ENCODE measurements at places on chromosomes 13 and 19.

GRCh38 chr19:3423183-3423829, 56.9 kb downstream of the NFIC start:
- DNase-seq = no peak

DNA sequence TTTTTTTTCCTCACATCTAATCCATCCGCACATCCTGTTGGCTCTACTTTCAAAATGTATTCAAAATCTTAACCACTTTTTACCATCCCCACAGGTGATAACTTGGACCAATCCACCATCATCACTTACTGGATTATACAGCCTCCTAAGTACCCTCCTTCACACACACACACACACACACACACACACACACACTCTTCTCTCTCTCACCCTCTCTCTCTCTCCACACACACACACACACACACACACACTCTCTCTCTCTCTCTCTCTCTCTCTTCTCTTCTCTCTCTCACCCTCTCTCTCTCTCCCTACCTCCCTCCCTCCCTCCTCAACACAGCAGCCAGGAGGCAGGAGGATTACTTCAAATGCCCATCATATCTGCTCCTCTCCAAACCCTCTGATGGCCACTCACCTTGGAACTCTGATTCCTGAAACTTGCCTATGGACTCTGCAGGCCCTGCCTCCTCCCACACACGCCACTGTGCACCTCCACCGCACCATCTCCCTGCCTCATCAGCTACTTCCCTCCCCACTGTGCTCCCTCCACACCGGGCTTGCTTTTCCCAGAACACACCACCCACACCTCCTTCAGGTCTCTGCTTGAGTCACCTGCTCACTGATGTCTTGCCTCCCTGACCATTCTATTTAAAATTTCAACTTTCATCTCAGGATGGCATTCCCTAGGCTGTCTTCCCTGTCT, 39.7 kb downstream of the RCBTB2 start:
- no peak for DNase-seq

GRCh38 chr13:100520936-100521850, 67.4 kb downstream of the GGACT start:
- DNase-seq = no peak

- no peak for DNase-seq
Observed at GRCh38 chr19:45884682-45885555, 1.0 kb downstream of the IRF2BP1 start.

DNA sequence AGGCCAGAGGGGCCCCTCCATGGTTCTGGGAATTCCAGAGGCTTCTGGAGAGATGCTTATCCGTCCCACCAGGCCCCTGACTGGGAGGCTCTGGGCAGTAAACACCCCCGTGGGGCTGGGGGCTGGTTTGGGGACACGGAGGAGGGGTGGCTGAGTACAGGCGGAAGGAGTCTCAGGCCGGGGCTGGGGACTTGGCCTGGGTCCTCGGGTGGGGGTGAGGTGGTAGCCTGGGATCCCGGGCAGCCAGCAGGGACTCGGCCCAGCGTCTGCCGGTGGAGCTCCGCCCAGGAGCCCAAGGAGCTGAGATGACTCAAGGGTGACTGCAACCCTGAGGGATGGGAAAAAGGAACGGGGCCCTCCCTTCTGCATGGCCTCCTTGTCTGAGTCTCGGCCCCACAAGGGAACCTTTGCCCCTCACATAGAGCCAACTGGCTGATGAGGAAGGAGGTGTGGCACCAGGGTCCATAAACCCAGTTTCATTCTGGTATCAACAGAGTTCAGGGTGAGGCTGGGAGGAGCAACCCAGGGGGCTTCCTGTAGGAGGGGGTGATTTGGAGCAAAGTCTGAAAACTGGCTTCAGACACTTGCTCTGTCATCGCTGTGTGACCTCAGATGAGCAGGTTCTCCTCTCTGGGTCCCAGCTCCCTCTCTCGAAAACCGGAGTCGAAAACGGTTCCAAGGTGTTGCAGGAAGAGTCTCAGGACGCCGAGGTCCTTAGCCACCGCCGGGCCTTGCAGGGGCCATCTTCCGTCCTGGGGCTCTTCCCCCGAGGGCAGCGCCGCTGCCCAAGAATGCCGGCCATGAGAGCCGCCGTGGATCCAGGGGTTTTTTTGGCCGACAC, 809 bp downstream of the MISP start:
- DNase-seq = peak; percentile 47

- DNase-seq = no peak
Observed at GRCh38 chr19:4373601-4374497, 26.5 kb downstream of the SH3GL1 start.

GRCh38 chr19:28605501-28606268, 607.3 kb downstream of the UQCRFS1 start:
- no peak for DNase-seq

DNA sequence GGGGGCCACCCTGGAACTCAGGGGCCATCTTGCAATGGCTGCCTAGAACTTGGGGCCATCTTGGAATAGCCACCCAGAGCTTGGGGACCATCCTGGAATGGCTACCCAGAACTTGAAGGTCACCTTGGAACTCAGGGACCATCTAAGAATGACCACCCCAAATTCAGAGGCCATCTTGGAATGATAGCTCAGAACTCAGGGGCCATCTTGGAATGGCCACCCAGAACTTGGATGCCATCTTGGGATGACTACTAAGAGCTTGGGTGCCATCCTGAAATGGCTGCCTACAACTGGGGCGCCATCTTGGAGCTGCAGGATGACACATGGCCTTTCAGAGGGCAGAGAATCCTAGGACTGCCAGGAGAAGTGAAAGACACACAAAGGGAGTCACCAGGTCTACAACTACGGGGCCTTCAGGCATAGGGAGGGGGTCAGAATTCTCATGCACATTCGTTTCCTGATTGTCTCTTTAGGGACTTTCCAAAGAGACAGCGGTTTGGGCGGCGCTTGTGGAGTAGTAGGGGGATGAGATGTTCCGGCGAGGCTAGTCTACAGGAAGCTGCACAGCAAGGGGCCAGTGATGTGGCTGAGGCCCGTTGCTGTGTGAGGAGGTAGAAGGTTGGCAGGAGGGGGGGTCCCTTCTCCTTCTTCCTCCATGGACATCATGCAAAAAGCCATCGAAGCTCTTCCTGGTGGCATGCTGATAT, 125.0 kb downstream of the IER2 start:
- DNase-seq = no peak

GRCh38 chr13:109815651-109816050, 29.3 kb upstream of the IRS2 start:
- DNase-seq = no peak

DNA sequence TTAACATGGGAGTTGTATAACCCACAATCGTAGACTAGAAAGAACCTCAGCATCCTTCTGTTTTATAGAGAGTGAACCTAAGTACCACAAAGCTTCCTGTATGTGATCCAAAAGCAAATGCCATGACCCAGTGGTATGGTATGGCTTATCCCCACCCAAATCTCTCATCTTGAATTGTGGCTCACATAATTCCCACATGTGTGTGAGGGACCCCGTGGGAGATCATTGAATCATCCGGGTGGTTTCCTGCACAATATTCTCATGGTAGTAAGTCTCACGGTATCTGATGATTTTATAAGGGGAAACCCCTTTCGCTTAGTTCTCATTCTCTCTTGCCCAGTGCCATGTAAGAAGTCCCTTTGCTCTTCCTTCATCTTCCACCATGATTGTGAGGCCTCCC, 587.9 kb downstream of the LMO7 start:
- no peak for DNase-seq

GRCh38 chr19:34733266-34733745, 737 bp upstream of the ZNF181 start:
- no peak for DNase-seq

DNA sequence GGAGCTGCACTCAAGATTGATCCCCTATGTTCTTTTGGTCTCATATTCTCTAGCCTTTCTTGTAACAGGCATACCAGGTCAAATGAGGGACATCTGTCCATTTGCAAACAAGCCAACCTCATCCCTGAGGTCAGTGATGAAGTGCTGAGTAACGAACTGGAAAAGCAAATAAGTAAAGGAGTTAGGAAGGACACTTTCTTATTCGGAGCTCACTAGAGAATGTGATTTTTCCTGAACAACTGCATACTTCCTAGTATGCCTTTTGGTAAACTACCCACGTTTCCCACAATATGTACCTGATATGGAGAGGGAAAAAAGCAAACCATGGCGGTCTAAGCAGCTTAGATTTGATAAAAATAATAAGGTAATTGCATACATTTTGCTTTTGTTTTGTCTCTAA, 91.0 kb upstream of the MYCBP2 start:
- DNase-seq = no peak

DNA sequence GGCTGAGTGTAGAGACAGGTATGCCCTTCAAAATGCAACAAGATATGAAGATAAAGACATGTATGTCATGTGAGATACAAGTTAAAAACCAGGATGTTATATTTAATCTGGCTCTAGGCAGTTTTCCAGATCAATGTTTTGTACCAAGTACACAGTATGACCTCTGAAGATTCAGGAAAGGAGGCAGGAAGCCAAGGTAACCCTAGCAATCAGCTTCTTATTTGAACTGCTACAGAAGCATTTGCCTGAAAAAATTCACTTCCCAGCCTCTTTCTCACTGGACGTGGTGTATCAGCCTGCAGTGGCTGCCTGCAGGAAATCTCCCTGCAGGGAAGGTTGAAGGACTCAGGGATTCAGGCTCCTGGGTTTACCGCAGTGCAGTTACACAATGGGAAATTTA, 24.1 kb downstream of the OLFM4 start:
- DNase-seq = no peak

- DNase-seq = no peak
Observed at GRCh38 chr13:50940509-50940908, 30.9 kb downstream of the RNASEH2B start.

DNA sequence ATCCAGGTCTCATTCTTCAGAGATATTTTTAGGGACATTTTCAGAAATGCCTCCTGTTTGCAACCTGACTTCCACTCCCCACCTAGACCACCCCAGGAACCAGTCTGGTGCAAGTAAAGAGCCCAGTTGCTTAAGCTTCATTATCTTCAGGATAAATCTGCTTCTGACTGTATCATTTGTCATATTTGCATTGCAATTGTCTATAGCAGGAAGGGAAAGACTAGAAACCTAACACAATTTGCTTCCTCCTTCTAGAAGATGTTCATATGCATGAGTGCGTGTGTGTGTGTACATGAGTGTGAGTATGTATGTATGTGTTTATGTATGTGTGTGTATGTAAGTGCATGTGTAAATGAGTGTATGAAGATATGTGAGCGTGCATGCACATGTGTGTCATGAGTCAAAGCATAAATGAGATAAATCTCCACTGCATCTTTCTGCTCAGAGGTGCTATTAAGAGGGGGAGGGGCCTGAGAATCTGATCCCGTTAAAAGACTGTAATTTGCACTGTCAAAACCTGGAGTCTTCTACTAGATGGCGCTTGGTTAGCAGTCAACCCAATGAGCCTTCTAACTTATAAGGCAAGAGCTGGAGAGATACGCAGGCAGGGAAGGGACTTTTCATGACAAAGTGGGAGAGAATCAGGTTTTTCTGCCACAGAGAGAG, 178.8 kb upstream of the KL start:
- DNase-seq = no peak

DNA sequence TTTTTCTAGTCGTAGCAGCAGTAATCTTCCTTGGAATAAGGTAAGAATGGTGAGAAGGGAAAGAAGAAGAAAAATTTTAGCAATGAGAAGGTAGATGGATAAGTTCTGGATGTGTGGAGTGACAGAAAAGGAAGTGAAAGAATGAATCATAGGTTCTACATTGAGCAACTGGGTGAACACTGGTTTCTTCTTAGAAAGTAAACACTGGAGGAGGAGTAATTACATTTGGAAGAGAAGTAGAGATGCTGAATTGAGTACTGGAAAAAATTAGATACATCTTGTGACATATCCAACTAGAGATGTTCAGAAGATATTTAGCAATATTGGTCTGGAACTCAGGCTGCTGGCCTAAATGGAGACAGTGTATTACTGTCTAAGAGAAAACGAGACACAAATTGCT, 148.5 kb downstream of the GPC5 start:
- DNase-seq = no peak

GRCh38 chr19:41921577-41922576, 6.4 kb downstream of the ERFL start:
- no peak for DNase-seq

GRCh38 chr13:59890054-59890453, 273.7 kb downstream of the DIAPH3 start:
- DNase-seq = no peak

GRCh38 chr19:53624771-53625545, 6.8 kb upstream of the DPRX start:
- no peak for DNase-seq

DNA sequence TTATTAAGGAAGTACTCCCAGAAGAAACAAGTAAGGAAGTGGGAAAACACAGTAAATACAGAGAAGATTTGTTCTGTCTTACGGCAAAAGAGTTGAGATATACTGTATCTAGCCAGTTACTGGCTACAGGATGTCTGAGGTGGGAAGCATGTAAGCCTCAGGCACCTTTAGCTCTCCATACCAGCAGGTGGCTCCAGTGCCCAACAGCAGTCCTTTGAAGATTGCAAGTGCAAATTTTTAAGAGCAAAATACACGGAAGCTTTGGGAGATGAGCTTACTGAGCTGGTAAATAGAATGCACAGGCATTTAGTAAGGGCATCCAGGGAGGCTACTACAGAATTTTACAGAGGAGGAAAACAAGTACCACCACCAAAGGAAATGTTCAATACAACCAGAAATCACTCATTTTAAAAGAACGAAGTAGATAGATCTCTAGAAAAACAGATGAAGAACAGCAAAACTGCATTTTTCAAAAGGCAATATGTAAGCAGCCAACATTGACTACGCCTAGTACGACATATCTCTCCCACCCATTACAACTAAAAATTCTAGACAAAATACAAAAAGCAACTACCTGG, 57.9 kb upstream of the VSTM2B start:
- DNase-seq = no peak

GRCh38 chr19:36023432-36023831, 9.2 kb downstream of the CLIP3 start:
- DNase-seq = no peak

DNA sequence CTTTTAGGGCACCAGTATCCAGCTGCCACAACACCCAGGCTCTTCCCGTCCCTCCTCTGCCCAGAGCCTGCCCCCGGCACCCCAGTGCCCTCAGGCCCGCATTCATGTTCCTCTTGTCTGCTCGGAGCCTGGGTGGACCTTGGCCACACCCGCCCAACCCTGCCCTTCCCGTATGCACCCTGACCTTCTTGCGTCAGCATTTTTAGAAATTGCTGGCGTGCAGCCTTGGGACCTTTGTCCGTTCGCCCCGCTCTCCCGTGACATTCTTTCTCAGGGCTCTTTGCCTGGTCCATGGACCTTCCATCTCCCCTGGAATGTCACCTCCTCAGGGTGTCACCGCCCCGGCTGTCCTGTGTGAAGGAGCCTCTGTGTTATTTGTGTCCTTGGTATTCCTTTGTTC, 7.6 kb downstream of the NUCB1 start:
- no peak for DNase-seq

DNA sequence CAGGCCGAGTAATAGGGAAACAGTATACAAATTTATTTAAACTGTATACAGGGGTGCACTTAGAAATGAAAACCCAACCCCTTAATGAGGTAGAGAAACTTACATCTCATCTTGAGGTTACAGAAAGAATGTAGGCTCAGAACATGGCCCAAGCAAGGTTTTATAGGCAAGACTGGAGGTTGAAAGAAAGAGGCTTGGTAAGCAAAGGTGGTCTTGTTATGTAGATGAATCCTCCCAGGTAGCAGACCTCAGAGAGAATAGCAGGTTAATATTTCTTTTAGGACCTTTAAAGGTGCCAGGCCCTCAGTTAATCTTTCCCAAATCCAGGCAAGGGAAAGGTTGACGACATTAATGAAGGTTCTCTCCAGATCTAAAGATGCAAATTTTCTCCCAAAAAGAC, 1466.8 kb upstream of the PRR20A start:
- DNase-seq = no peak
